Stimulated activated CD4-positive, alpha-beta T cell treated with anti-CD3 and anti-CD28 coated beads, TNF-alpha, amount 100 ng/mL, for 1 hour (primary cell): ENCODE measurements at places on chromosomes 12 and 14.

DNA sequence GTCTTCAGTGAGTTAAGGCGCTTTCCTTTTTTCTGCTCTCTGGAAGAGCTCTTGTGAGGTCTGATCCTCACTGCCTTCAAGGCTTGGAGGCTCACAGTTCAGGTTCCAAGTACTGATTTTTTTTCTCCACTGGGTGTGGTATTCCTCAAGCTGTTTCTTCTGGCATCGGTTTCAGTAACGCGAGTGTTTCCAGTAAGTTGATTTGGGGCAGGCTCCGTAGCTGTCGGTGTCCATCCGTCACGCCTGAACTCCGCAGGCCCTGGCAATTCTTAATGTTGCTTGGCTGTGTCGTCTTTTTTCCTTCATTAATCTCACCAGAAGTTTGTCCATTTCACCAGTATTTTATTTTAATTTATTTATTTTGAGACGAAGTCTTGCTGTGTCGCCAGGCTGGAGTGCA lies 30.6 kb downstream of the LRCOL1 start:
- no peak for DNase-seq

DNA sequence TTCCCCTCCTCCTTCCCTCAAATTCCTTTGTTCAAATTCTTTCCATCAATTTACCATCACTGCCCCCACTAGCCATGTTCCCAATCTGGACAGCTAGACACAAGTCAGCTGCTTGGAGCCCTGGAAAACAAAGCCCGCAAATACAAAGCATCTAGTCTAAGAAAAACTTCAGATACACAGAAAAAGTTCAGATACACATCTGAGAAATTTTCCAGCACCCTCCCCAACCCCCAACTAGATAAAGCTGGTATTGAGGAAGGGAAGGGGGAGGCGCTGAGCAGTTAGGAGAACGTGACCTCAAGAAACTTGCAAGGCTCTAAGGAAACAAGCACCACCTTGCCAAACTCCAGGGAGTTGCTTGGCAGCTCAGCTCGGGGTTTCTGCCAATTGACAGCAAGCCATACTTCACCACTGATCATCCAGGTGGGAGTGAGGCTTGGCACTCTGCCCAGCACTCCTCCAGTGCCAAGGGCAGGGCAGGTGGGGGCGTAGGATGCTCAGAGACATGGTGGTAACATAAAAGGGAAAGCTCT lies 5.1 kb upstream of the CNIH1 start:
- no peak for DNase-seq

DNA sequence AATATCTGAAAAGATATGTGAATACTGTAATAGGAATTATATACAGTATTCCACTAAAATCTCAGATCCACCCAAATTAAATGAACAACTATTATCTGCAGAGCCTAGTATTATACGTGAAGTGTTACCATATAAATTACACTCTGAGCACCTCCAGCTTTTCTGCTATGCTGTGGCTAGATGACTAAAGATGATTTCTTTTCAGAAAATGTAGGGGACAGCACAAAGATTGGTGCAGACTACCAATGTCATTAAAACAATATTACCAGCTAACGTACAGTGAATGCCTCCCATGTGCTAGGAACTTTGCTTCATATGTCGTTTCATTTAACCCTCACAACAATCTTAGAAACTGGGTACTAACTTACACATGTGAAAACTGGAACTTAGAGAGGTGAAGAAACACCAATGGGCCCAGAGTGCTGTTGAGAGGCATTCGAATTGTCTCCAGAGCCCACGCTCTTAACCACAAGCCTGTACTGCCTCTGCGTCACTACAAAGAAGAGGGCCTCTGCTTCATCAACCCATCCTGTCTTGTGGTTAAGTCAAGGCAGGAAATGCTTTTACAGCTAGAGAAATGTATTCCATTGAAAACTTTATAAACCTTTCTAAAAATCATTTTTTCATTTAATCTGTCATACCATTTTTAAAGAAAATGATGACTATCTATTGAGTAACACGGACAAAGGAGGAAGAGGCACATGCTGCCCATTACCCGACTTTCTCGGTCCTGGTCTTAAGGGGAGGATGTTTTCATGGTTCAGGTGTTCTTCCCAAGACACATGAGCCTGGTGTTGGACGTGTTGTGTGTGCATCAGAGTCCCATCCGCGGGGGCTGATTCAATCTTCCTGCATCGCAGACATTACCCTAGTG lies 1.3 kb downstream of the GPR65 start:
- DNase-seq, result peak; percentile 28

DNA sequence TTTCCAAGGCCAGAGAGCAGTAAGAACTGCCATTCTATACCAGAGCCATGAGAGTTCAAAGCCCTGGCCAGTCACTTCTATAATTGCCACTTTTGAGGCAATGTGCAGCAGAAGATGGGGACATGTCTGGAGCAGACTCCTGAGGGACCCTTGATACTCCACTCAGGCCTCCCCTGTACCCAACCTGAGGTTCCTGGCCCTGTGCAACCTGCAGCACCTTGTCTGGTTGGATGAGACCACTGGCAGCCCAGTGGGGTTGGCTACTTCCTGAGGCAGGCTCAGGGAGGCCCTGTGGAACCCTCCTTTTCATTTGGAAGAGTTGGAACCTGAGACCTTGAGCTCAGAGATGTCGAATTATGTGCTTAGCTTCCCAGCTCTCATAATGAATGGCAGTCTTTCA lies 54.4 kb downstream of the GALNT16 start:
- DNase-seq, result no peak

DNA sequence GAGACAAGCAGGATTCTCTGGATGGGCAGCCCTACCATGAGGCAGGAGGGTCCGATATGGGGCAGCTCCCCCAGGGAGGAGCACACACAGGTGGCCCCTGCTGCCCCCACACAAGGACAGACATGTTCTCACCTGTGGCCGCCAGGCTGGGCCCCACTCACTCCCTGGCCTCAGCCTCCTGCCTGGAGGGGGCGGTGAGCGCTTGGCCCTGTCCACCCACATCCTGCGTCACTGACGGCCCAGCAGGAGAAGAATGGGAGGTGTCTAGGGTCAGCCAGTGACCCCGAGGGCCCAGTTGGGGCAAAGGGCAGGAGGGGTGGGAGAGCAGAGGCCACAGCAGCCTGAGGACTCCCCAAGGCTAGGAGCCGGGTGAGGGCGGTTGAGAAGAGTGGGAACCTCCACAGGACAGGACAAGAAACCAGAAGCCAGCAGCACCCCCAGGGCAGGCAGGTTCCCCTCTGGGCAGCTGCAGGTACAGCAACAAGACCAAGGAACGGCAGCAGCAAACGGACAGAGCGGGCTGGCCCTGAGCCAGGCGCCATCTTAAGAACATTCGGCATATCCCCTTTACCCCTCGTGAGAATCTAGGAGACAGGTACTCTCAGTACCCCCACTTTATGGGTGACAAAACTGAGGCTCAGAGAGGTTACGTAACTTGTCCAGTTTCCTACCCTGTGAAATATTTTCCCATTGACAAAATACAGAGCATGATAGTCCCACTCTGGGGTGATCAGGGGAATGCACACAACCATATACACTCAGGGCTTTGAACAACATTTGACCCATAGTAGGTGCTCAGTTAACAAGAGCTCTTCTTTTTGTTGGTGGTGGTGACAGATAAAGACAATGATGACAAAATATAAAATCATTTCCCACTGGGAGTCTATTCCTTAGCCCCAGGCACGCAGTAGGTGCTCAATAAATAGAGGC lies 74.3 kb downstream of the NCOR2 start:
- no peak for DNase-seq

DNA sequence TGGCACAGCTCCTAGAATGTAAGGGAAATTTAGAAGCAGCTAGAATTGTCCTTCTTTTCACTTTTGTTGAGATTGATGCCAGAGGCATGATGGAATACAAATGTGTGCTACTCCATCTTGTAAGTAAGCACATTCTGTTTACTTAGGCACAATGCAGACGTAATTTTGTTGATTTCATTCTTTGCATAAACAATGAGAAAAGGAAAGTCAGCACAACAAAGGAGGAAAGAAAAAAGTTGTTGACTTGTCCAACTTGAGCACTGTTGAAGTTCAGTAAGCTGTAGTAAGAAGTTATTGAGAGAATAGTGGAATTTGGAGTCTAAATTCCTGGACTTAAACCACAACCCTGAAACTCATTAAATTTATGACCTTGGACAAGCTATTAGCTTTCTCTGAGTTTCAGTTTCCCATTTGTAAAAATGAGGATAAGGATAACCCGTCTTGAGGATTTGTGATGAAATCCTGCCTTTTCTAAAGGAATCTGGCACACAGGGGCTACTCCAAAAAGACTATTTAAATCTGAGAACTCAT lies 19.4 kb upstream of the CNTN1 start:
- no peak for DNase-seq

DNA sequence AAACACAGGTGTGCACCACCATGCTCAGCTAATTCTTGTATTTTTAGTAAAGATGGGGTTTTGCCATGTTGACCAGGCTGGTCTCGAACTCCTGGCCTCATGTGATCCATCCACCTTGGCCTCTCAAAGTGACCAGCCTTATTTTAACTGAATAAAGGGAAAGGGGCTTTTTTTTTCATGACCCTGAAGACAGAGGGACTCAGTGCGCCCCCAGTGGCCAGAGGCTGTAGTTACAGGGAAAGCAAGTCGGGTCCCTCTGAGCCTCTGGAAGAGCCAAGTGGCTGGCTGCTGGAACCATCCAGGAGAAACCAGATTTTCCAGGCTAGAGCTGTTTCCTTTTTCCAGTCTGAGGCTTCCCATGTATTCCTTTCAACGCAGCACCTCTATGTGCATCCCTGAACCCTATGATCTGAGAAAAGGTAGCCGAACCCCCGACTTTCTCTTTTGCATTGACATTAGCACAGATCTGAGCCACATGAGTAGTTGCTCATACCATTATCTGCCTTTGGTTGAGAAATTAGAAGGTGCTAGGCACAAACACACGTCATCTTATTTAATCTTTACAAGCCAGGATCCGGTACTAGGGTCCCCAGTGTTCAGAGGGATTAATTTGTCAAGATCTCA lies 342.7 kb downstream of the CACNA1C start:
- DNase-seq, result no peak

- DNase-seq, result no peak
Observed at GRCh38 chr14:98858561-98858960, 413.4 kb downstream of the BCL11B start.

DNA sequence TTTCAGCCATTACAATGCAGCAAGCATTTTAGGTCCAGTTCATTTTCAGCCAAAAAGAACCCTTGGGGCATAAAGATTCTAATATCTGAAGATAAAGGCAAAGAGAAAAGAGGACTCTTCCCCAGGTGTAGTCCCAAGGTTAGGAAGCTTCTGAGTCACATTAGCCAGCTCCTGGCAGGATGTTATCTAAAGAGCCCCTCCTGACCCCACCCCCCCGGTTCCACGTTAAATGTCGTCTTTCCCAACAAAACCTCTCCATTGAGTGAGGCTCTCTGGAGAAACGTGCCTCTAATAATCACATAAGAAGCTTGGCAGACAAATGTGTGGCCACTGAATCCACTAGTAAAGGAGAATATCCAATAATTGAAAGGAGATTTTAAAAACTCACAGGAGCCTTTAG lies 267.7 kb downstream of the GALC start:
- no peak for DNase-seq

GRCh38 chr12:94676031-94676641 lies 25.8 kb upstream of the TMCC3 start:
- no peak for DNase-seq

DNA sequence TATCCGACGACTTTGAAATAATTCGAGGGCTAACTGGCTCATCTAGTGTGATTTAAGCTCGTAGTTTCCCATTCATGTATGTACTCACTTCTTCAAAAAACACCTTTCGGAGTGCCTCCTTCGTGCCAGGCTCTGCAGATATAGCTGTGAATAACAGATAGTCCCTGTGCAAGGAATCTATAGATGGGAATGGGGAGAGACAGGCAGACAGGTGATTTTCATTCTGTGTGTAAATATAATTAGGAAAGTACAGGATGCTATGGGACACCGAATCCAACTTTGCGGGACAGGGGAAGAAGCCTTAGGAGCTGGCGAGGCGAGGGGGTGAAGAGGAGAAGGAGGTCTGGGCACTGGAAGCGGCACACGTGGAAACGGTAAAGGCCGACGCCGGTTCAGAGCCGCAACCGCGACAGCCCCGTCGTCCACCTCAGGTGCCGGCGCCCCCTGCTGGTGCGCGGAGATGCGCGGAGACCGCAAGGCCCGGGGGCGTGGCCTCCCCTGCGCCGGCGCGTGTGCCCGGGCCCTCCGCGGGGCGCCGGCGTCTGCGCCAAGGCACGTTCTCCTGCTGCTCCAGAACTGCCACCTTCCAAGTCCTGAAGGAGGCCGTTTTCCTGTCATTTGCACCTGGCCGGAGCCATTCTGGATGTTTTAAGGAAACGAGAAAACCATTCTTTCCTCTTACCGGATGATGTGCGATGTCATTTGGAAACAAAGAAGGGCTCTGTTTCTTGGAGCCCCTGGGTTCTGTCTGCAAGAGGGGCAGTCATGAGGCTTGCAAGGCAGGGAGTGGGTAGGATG lies 18.0 kb upstream of the CACNA1C start:
- peak; percentile 73 for DNase-seq

- no peak for DNase-seq
Observed at GRCh38 chr14:89201645-89202044, 215.4 kb downstream of the FOXN3 start.

DNA sequence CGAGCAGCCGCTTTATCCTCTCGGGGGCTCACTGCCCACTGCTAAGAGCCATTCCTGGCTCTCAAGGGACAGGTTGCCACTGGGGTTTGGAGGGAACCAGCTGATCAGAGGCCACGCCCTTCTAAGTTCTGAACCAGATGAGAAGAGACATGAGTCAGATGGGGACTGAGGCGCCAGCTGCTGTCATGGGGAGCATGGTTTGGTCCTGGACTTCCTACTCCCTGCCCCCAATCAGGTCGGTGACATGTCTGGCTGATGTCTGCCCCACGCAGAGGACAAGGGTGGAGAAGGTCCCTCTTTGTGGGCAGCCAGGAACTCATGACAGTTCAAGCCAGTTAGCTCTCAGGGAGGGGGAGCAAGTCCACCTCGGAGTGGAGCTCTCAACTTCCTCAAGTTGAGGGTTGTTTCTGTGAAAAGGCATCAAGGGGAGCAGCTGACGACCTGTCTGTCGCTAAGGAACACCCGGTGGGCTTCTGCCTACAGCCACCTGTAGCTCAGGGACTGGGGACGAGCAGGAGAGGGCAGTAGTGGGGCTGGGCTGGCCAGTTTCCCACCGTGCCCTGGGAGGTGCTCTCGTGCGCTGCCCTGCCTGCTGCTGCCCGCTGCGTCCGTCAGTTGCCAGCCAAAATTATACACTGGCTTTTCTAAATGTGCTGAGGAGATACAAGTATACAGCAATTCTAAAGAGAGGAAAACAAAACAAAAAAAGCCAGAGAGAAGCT lies 20.5 kb downstream of the PSMC1 start:
- DNase-seq, result no peak

DNA sequence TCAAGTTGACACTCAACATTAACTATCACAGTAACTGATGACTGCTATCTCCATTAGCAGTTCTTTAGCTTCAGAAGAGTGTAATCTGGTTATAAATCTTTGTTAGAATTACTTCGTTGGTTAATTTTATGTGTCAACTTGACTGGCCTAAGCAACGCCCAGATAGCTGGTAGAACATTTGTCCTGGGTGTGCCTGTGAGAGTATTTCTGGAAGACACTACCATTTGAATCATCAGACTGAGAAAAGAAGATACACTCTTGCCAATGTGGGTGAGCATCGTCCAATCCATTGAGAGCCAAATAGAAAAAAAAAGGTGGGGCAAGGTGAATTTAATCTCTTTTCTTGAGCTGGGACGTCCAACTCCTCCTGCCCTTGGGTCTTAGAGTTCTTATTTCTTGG lies 129.0 kb downstream of the IGF1 start:
- DNase-seq, result no peak
